ENCODE measurements at places on chromosomes 16 and 17.

DNA sequence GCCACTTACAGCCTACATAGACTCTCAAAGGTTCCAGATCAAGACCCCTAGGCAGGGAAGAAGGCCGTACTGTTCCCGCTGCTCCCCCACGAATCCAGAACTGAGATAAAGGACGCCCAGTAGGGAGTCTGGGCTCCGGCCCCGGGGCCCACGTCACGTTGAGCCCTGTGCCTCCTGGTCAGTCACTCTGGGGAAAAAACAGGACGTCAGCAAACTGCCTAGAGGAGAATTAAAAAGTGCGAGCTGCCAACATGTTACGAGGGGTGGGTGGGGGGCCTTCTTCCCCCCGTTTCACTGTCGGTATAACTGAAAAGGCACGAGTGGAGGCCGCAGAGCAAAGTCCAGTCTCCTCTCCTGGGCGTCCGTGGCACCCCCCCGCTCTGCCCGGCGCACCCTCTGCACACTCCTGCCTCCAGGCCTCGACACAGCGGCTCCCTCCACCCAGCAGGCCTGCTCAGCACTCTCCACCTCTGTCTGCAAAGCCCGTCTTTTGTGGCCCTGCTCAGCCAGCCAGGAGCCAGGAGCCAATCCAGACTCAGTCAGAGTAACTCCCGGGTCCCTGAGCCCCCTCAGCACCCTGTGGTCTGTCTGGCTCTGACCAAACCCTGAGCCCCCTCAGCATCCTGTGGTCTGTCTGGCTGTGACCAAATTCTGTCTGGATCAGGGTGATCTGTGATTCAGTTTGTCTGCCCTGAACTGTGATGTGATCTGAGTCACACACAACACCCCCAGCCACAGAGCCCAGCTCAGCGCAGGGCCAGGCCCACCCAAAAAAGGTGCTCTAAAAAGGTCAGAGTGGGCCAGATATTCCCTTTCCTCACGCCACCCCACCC lies 6.2 kb downstream of the ITGAE start:
- DNase-seq: no peak

DNA sequence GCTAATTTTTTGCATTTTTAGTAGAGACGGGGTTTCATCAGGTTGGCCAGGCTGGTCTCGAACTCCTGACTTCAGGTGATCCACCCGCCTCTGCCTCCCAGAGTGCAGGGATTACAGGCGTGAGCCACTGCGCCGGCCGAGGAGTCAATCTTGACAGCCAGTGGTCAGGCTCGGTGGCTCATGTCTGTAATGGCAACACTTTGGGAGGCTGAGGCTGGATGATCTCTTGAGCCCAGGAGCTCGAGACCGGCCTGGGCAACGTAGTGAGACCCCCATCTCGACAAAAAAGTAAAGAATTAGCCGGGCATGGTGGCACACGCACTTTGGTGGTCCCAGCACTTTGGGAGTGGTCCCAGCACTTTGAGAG lies 608 bp upstream of the PGS1 start:
- DNase-seq: no peak

DNA sequence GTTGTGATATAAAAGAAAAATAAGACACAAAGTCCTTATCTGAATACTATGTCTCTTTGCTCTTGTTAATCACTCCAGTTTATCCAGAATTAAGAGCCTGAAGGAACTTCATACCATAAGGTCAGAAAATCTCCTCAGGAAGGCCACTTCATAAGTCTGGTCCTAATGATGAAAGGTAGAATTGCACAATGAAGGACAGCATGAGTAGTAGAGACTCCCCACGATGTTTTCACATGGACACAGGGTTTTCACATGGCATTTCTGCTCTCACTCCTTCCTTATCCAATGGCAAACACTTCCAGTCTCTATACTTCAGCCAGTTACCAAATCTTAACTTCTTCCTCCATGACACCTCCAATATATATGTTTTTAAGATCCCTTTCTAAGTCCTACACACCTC lies 10.2 kb upstream of the C17orf78 start:
- no peak for DNase-seq

GRCh38 chr17:47942568-47942967 lies 1.2 kb downstream of the PNPO start:
- DNase-seq: no peak

DNA sequence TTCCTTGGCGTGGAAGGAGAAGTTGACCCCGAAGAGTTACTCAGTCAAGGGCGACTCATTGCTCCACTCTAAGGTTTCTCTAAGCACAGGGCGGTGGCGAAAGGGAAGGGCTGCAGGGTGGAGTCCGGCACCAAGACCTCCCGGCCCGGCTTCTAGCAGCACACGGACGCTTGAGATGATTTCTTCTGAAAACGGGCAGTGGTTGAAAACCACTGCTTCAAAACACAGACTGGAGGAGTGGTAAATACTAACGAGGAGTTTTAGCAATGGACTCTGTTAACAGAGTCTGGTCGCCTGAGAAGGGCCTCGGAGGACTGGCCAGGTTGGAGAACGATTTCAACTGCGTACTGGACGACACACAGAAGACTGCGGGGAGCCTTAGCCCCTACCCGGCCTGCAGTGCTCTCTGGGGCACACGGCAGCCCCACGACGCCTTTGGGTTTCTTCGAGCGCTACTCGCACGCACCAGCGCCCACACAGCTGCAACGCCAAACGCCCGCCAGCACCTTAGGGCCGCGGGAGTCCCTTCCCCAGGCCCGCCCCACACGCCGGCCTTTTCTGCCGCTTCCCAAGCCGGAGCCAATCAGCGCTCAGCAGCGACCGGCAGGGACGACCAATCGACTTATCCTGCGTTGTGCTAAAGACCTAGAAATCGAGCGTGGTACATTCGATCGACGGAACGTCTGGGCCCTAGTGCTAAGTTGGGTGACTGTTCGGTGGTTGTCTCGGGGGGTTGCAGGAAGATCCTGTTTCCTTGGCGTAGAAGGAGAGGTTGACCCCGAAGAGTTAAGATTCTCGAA lies 14.4 kb upstream of the CA4 start:
- DNase-seq: peak; percentile 78

- DNase-seq: no peak
Measured at GRCh38 chr17:50020841-50021599, 26.0 kb upstream of the DLX3 start.

GRCh38 chr17:44144966-44145739 lies 3.4 kb downstream of the HROB start:
- DNase-seq: no peak

DNA sequence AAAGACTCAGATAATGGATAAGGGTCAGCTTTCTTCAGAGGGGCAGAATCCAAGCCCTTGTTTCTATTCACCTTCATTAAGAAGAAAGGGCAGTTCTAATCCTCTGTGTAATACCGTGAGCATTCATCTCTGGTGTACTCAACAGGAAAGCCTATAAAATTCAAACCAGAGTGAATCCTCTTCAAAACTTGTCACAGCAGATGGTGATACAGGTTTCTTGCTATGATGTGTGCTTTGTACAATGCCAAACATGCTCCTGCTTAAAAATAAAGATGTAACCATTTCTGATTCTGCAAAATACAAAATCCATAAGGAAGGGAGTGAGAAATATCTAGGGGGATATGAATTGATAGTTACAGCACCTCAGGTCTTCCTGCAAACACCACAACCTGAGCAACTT lies 49.7 kb downstream of the CYTH1 start:
- no peak for DNase-seq

DNA sequence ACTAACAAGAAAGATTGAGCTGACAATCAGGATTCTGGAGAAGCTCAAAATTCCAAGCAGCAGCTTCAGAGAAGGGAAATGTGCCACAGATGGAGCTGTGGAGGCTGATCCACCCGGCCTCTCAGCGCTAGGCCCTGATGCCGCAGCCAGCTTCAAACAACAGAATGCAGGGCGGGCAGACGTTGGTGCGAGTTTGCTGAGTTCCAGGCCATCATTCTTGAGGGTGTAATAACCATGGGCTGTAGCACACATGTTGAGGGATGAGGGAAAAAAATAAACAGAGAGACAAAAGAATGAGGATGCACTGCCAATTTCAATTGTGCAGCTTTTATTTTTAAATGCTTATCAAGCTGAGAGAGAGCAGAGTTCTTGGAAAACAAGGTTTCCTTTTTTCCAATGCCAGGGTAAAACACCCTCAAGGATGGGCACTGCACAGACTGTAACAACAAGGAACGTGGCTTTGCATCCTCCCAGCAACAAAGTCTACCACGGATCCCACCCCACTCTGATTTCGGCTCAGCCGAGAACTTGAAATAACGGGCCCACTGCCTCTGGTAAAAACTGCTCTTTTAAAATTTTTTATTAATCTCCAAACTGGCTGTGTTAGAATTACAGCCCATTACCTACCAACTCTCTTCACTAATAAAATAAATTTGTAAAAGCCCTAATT lies 90.2 kb downstream of the SMG6 start:
- peak; percentile 85 for DNase-seq

DNA sequence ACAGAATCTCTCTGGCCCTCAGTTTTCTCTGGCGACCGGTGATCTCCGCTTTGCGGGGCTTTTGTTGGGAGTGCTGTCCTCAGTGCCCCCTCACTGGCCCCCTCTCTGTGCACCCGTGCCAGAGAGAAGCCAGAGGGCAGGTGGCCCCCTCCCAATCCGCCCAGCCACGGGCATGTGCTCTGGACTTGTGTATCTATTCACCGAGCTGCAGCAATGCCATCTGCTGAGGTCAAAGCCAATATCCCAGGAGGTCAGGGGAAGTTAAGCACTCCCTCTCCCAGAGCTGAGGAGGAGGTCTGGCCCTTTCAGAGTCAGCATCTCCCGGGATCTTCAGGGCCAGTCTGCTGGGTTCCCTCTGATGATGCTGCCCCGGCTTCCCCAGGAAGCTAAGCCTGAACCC lies 5.1 kb downstream of the CACNG5 start:
- no peak for DNase-seq

- DNase-seq: no peak
Measured at GRCh38 chr17:12407495-12408252, 258.0 kb upstream of the MYOCD start.

DNA sequence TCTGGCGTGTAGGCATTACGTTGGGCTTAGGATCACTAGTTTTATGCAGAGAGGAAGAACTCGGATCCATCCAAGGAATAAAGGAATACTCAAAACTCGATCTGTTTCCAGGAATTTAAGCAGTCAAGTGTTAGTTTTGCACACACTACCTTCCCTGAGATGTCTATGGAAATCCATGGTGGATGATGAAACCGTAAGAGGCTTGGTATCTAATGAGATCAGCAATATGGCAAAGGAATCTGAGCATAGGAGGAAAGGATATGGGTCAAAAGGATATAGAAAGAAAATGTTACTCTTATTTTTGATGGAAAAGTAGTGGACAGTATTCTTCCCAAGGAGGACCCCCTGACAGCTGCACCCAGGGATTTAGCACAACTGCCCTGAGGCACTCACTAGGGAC lies 59.6 kb downstream of the SMG6 start:
- DNase-seq: no peak

GRCh38 chr17:69356625-69357024 lies 29.7 kb upstream of the ABCA5 start:
- DNase-seq: no peak
